ENCODE measurements at places on chromosomes 16 and 17.

DNA sequence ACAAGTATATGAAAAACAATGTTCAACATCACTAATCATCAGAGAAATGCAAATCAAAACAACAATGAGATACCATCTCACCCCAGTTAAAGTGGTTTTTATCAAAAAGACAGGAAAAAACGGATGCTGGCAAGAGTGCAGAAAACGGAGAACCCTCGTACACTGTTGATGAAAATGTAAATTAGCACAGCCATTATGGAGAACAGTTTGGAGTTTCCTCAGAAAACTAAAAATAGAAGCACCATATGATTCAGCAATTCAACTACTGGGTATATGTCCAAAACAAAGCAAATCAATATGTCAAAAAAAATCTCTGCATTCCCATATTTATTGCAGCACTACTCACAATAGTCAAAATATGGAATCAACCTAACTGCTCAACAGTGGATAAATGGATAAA is 50.1 kb upstream of the CES5A start:
- DNase-seq, result no peak

DNA sequence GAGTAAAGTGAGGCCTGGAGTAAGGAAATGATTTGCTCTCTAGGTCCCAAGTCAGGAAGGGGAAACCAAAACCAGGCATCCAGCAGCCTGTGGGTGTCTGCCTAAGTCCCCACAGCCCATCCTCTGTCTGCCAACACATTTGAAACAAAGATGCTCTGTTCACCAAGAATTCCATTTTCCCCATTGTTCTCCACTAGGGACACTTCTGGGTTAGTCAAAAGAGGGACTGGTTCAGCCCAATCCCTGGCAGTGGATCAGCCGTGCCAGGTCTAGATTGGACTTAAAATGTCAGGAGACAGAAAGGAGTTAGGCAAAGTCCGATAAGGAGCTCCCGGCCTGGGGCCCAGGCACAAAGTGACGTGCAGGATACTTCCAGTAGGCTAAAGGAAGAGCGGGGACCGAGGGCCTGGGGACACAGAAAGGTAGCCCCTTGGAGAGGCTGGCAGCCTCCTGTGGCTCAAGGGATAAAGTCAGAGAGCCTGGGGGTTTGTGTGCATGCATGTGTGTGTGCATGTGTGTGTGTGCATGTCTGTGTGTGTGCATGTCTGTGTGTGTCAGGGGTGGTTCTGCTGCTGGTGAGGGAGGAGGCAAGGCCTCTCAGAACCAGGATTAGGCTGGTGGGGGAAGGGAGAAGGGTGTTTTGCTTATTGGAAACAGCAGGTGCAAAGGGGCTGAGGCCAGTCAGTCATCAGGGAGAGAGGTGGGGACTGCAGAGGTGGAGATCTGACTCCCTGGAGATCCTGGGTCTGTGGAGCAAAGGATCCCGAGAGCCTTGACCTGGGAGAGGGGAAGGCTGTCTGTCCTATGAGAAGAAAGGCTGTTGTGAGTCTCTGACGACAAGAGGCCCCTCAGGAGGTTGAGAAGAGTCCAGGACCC is 41.7 kb upstream of the IL34 start:
- no peak for DNase-seq

GRCh38 chr17:62727916-62728672 is 80.0 kb downstream of the MARCHF10 start:
- DNase-seq, result no peak

GRCh38 chr17:52606590-52606989 is 448.1 kb upstream of the CA10 start:
- DNase-seq, result no peak

DNA sequence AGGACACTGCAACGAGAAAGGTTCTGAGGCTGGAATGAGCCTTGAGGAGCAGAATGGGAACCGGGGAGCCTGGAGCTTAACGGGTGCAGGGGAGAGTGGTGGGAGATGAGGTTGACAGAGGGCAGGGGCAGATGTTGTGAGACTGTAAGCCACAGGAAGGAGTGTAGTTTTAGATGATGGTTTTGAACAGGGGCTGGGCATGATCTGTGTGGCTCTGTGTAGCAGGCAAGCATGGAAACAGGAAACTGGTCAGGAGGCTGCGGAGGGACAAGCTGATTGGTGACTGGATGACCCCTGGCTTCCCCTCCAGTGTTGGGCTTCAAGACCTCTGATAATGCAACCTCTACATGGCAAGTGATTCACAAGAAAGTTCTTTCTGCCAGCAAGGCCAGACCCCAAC is 1.4 kb upstream of the CNGB1 start:
- no peak for DNase-seq

DNA sequence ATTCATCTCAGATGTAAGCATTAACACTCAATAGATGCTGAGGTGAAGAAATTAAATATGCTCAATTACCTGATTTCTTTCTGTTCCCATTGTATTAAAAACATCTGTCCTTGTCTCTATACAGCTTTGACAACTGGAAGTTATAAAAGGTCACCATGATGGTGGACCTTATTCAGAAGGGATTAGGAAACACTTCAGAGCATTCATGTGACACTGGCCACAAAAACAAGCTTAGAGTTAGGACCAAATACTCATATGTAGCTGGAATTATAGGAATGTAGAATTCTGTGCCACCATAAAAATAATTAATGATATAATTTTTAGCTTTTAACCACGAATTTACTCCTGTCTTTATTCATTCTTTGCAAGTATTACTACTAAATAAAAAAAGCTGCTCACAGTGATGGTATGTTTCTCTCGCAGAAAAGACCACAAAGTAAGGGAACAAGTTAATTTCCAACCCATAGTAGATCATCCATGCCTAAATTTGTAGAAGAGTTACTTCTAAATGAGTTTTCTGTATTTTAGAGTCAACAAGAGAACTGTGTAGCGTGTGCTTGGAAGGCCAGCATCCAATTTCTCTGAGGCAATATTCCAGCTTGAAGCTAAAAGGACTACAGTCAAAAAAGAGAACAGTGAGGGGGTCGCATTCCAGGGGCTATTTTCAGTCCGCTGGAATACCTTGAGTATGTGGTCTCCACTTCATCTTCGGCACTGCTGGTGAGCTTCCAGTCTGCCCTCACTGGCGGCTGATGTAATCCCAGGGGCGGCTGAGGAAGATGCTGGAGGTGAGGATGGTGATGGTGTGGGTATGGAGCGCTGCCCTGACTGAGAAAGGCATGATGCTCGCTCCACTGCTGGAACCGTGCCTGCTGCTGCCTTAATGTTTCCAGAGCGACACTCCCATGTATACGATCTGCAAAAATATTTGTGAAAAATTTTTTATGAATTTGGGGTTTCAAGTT is 63.7 kb downstream of the CACNG1 start:
- DNase-seq, result no peak

GRCh38 chr17:49000943-49001342 is 3.8 kb downstream of the IGF2BP1 start:
- no peak for DNase-seq

DNA sequence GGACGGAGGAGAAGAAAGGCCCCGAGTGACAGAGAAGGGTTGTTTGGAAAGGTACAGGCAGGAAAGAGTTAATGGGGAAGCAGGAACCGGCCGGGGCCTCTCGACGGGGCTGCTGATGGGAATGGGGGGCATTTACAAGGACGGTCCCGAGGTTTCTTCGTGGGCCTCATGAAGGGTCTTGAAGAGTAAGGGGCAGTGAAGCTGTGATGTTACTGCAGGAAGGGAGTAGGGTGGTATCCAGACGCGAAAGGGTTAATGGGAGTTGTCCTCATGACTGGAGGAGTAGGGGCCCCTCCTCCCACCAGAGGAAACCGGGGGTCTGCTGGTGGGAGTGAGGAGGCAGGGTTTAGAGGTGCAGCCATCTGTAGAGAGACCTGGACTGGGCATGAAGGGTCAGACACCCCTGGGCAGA is 481 bp downstream of the PDK2 start:
- no peak for DNase-seq

DNA sequence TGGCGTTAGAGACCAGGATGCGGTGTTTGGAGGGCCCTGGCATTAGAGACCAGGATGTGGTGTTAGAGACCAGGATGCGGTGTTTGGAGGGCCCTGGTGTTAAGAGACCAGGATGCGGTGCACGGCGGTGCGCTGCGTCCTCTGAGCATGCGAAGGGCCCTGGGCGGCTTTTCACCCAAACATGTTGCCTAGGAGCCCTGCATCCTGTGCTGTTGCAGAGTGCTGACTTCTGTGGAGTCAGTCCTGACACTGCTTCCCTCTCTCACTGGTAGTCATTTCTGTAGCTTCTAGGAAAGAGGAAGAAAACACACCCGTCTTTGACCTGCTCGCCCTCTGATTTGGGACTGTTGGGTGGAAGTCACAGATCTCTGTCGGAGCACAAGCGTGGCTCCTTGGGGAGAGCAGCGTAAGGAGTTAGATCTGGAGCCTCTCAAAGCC is 141.2 kb downstream of the LAT start:
- no peak for DNase-seq

DNA sequence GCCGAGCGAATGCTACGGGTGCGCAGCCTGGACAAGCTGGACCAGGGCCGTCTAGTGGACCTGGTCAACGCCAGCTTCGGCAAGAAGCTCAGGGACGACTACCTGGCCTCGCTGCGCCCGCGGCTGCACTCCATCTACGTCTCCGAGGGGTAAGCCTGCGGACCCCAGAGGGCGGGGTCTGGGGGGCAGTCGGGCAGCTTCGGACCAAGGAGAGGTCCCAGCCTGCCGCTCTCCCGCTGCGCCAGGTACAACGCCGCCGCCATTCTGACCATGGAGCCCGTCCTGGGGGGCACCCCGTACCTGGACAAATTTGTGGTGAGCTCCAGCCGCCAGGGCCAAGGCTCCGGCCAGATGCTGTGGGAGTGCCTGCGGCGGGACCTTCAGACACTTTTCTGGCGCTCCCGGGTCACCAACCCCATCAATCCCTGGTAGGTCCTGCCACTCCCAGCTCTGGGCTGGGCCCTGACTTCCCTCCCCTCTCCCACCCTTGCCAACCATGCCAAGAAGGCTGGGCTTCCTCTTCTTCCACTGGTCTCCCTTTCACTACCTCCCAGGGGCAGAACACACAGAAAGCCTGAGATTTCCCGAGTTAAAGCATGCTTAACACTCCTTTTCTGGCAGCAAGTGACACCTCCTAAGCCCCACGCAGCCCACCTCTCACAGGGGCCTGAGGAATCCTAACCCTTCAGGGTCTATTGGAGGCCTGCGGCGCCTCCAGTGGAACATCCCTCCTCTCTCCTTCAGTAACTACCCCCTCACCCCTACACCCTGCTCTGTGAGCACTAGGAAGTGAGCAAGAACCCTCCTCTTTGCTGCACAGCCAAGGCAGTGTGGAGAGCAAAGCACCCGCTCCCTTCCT is 3.2 kb downstream of the NAGS start:
- no peak for DNase-seq

GRCh38 chr17:31393749-31394146 is 2.3 kb downstream of the RAB11FIP4 start:
- no peak for DNase-seq

DNA sequence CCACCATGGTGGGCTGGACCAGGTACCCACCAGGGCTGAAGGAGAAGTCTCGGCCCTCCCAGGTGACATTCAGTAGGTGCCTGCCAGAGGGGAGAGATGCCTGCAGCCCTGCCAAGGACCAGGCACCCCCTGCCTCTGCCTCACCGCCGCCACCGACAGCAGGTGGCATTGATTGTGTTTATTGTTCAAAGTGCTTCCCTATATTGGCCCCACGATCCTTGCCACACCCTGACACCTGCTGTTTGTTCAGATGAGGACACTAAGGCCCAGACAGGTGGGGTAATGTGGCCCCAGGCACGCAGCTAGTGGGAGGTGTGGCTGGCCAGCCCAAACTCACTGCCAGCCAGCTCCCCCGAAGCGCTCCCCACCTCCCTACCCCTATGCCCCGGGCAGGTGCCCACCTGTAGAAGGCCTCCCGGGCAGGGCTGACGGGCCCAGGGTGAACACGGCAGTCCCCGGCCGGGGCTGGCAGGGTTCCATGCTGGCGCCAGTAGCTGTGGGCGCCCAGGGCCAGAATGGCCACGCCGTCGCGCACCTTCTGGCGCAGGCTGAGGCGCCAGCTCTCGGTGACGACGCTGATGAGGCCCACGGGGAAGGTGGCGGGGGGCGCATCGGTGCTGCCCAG is 8.0 kb downstream of the GRIN2C start:
- DNase-seq, result peak; percentile 51

DNA sequence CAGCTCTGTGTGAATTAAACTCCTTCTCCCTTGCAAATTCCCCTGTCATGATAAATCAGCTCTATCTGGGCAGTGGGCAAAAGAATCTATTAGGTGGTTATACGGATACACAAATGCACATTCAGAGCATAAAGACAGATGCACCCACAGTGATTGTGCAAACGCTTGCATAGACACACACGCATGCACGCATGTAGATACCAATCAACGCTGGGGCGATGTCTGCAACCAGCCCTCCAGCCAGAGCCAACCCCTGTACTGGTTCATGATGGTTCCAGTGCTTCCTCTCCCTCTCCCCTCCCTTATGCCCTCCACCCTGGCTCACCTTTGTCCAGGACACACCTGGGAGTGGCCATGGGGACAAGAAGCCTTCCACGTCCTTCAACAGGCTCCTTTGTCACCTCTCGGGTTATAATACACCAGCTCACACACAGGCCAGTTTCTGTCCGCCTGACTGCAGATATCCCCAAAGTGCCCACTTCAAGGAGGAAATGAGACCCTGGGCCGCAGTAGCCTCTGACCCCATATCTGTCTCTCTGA is 33.1 kb upstream of the SNN start:
- DNase-seq, result no peak

DNA sequence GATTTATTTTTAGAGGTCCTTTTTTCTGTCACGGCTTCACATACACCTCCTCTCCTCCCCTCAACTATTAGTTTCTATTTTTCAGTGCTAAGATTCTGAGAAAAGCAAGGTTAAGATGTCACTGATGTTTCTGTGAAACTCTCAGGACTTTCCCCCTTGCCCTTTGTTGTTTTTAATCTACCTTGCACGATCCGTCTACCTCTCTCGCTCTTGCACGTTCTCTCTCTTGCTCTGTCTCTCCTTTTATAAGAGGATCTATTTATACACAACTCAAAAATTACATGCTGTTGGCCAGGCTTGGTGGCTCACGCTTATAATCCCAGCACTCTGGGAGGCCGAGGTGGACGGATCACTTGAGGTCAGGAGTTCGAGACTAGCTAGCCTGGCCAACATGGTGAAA is 43.6 kb downstream of the RPA1 start:
- no peak for DNase-seq

- DNase-seq, result no peak
Observed at GRCh38 chr17:50022463-50023130, 27.6 kb upstream of the DLX3 start.

Measured in NCI-H1105 (cell line).